ENCODE measurements at places on chromosomes 16 and 17.

- DNase-seq: no peak
Observed at GRCh38 chr16:85759136-85759535, 8.2 kb upstream of the C16orf74 start.

DNA sequence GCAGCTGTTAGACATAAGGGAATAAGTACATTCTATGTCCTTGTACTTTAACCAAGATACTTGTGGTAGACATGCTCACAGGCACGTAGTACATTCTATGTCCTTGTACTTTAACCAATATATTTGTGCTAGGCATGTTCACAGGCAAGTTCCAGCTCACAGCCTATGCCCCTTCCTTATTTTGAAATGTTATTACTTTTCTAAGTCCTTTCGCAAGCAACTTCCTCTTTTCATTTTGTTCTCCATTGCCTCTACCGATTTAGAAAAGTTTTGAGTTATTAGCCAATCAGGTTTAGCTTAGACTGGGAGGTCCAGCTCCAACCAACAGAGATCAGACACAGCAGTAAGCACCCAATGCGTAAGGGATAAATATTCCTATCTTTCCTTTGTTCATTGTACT, 60.1 kb upstream of the NUDT7 start:
- DNase-seq: no peak

- no peak for DNase-seq
Observed at GRCh38 chr16:56310690-56311089, 114.7 kb downstream of the AMFR start.

DNA sequence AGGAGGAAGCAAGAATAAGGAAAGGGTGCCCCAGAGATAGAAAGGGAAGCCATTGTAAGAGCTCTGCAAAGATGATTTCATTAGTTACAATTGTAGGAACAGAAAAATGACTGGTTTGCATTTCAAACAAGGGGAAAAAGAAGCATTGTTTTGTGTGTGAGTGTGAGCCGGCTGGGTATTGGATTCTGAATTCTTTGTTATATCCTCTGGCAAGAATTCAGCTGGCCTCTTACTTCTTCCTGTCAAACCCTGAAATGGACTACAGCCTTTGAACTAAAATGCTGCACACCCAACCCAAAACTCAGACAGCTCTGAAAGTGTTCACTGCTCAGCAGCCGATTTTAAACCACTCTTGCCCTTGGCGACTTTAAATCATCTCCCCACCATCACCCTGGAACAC, 461.3 kb downstream of the PMP22 start:
- DNase-seq: no peak

GRCh38 chr16:4360538-4361021, 9.5 kb upstream of the PAM16 start:
- DNase-seq: no peak

GRCh38 chr17:32267690-32268205, 2.1 kb downstream of the RHBDL3 start:
- DNase-seq: no peak

DNA sequence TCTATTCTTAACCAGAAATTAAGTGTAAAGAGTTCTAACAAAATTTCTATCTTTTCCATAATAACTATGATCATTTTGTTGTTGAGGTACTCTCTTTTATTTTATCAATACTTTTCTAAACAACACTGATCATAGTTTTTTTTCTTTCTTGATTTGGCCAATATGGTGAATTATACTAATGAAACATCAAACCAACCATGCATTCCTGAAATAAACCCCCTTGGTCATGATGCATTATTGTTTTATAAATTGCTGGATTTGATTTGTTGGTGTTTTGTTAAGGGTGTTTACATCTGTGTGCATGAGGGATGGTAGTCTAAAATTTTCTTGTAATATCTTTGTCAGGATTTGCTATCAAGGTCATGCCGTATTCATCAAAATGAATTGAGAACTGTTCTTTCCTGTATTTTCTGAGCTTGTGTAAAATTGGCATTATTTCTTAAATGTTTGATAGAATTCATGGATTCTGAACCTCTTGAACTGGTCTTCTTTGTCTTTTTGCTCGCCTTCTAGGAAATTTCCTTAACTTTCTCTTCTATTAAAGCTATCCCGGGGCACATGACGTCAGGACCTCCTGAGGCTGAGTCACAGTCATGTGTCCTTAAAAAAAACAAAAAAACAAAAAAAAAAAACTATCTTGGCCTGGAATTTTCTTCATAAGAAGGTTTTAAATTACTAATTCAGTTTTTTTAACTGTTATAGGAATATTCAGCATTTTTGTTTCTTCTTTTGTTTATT, 3.9 kb upstream of the TRIM25 start:
- no peak for DNase-seq

- no peak for DNase-seq
Observed at GRCh38 chr17:63792055-63792729, 18.2 kb downstream of the DDX42 start.

- no peak for DNase-seq
Observed at GRCh38 chr16:64900019-64900418, 221.8 kb downstream of the CDH11 start.

DNA sequence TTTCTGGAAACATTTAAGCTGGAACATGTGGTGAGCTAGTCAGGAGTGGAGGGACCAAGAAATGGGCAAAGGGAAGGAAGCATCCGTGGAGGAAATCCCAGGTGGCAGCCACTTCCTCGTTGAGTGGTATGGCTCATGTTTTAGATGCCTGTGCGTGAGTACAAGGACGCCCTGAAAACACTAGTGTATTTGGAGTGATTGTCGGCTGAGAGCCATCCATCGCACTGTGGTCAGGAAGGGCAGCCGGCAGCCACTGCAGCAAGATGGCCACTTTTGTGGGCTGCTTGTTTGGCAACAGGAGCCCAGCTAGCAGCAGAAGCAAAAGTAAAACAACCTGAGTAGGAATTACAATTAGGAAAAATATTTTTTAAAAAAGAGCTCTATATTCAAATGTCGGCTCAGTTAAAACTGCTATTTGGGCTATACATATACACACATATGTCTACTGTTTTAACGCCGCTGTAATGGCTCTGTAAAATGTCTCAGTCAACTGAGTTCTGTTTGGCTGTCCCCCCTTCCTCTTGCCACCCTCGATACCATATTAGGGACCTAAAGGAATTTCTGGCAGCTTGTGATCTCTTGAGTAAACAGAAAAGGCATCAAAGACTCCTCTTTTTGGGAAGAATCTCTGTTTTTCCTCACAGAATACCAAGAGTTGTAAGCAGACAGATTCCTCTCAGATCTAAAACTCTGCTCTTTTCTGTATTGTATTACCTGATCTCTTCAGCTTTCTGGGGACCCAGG, 39.2 kb downstream of the BRD7 start:
- DNase-seq: no peak

- no peak for DNase-seq
Observed at GRCh38 chr17:19724501-19725420, 8.4 kb upstream of the SLC47A2 start.
